ENCODE measurements at places on chromosomes 2 and 18.

- no peak for DNase-seq
Observed at GRCh38 chr18:24674200-24674599, 213.8 kb downstream of the HRH4 start.

- DNase-seq = no peak
Observed at GRCh38 chr2:196268025-196268424, 96.6 kb upstream of the STK17B start.

GRCh38 chr18:13253786-13254688, 35.5 kb downstream of the LDLRAD4 start:
- DNase-seq = no peak

GRCh38 chr18:52228166-52228565, 111.8 kb upstream of the DCC start:
- DNase-seq = no peak

GRCh38 chr2:61042807-61043206, 22.9 kb upstream of the SANBR start:
- DNase-seq = no peak

- no peak for DNase-seq
Observed at GRCh38 chr18:37666991-37667390, 101.4 kb upstream of the CELF4 start.

DNA sequence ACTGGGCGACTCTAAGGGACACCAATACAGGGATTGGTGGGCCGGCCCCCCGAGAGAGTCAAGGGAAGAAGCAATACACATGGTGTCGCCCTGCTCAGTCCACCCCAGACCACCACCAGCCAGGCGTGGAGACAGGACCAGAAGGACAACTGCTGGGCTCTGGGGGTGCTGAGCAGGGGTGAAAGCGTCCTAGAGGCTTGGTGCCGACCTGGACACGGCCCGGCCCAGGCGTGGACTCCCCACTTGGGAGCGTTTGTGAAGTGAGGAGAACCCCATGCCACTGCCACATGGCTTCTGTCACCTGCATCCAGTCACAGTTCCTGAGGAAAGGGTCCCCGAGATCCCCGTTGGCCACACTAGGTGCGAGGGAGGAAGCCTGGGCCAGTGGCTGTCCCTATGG, 35.4 kb upstream of the ITM2C start:
- DNase-seq = no peak

DNA sequence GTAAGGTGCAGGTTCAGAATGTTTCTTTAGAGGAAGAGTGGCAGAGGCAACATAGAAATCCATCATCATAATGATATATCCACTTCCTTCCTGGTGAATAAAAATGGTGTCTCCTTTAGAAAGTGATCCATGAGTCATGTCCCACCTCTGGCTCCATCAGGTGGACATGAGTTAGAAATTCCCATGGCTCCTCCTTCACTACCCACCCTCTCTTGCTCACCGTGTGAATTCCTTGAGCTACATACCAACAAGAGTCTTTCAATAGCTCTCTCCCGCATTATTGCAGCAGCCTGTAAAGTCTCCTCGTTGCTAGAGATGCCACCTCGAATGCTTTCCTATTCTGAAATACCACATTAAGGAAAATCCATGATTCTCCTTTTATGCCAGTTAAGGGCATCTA, 317.6 kb downstream of the LNPK start:
- no peak for DNase-seq

GRCh38 chr18:70994116-70994515, 705.3 kb downstream of the SOCS6 start:
- no peak for DNase-seq

DNA sequence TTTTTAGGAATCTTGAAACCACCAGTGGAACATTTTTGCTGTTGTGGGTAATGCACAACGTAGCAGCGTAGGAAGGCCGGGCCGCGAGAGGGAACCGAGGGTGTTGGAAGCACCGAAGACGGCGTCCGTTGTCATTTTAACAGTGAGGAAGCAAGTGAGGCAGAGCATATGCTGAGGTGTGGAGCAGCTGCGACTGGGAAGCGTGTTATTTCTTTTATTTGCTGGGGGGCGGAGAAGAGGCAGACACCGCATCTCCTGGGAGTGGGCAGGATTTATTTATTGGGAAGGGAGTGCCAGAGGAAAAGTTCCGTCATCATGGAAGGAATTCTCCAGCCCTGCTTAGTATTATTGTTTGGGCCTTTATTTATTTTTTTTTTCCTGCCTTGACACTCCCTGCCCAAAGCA, 232.8 kb downstream of the KLHL29 start:
- no peak for DNase-seq

DNA sequence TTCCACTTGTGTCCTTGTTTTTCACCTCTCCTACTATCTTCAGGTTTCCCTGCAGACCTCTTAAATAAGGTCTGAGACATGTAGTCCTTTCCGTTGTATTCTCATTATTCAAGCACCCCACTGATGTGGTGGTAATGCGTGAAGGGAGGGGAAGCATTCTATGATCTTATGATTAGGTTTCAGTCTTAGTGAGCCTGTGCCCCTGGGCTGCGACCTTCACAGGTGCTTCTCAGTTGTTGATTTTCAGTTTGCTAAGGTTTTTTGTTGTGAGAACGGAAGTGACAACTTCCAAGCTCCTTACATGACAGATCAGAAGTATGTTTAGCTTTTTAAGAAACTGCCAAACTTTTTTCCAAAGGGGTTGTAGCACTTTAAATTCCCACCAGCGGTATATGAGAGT, 41.3 kb downstream of the VPS54 start:
- no peak for DNase-seq

- DNase-seq = no peak
Observed at GRCh38 chr2:201858281-201859184, 52.2 kb downstream of the CDK15 start.

DNA sequence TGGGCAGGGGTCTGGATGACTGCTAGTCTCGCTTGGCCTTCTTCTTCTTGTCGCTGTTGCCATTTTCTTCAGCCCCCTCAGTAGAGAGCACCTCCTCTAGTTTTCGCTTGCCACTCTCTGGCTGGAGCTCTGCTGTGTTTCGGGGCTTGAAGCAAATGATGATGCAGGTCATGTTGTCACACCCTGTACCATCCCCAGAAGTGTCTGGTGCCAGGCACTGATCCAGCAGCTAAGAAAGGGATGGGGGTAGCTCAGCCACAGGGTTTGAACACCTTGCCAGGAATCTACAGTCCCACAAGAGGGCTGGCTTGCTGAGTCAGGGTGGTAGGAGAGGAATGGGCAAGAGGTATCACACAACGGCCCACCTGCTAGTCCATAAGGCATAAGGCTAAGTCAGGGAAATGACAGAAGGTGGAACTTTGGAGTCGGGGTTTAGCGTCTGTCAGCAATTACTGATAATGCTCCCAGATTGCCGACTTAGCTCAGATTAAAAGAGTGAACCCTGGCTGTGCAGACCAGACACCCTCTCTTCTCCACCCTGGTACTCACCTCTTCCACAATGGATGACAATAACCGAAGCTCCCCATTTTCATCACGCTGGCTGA, 1.1 kb upstream of the ZNF513 start:
- DNase-seq = peak; percentile 93

GRCh38 chr2:151344906-151345305, 12.5 kb upstream of the TNFAIP6 start:
- DNase-seq = no peak

- no peak for DNase-seq
Observed at GRCh38 chr2:138550670-138551287, 49.2 kb downstream of the SPOPL start.

DNA sequence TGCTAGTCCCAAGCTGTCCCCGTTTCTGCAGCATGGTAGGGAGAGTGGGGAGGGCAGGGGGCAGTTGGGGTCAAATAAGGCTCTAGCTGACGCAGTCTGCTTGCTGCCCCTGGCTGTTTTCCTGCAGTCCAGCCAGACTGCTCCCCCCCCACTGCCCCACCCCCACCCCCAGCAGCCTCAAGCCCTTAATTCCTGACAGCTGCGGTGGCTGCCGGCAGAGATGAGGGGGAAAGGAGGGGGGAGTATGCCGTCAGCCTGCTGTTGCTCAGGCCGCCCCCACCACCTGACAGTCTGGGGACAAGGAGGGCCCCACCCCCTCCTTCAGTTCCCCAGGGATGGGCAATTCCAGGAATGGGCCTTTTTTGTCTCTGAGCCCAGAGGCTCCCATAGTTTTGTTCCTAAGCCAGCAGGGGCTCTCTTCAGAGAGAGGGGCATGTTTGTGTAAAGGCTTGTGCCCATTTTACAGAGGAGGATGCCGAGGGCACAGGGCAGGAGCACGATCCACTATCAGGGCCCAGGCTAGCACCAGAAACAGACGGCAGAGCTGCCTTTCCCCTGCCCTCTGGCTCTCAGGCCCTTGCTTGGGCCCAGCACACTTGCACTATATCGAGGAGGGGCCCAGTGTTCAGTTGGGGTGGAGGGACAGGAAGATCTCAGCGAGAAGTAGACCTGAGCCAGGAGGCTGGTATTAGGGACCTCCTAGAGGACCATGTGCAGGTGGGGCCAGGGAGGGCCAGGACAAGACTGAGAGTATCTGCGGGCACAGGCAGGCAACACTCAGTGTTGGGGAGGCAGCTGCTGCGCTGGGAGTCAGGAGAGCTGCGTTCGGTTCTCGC, 1.5 kb upstream of the WNT10A start:
- peak; percentile 86 for DNase-seq

DNA sequence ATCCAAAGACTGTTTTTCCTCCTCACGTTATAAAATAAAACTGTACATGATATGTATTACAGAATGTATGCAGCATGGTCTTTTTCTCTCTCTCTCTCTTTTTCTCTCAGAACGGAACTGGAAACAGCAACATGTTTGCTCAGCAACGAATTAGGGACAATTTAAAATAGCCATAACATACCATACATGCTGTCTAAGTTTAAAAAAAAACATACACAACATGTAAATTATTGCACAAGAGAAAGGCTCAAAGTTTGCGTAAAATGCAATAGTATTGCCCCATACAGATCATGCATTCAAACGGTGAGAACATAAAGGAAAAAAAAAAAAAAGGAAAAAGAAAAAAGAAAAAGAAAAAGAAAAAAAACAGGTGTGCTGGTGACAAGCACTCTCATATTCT, 93.6 kb downstream of the BCL11A start:
- no peak for DNase-seq

GRCh38 chr18:9894454-9895068, 8.8 kb downstream of the TXNDC2 start:
- DNase-seq = no peak

DNA sequence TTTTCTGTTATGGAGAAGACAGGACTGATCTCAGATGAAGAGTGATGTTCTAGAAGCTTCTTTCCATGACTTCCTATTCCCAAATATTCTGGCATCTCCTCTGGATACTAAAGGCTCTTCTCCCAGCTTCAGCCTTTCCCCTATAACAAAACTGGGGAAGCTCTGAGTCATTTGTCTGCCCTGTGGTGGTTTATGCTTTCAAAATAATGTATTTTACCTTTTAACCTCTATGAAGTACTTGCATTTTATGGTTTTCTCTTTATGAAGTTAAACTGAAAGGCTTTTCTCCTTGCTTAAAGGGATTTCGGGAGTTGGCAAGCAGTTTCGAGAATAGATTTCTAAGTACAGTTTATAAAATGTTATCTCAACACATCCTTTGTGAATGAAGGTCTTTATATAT, 104.4 kb downstream of the TANC1 start:
- DNase-seq = no peak
